ENCODE measurements at places on chromosomes 6 and 20.

GRCh38 chr6:18212231-18212630 lies 52.1 kb downstream of the DEK start:
- no peak for DNase-seq

DNA sequence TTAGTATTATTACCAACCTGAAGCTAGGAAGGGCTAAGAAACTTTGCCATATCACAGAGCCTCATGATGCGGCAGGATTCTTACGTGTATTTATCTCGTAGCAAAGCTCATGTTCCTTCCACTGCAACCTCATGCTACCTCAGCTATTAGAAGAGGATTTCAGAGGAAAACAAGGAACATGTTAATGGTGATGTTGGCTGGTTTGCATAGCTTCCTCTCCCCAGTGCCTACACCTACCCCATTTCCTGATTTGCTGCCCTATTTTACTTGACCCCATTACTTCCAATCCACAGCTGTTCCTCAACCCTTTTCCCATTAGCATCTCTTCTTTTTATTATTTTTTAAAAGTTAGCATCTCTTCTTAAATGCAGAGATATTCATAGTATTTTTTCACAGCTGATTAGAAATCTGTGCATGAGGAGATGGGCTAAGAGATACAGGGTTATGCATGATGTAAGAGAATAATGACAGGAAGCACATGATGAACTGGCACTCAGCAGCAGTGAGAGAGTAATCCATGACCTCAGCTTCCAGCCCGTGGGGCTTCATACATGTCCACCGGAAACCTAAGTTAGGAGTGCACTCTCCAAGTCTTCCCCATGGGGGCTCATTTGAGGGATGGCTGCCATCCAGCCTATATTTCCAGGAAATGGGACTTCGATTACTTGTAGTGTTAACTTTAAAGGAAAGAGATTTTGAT lies 106.1 kb upstream of the ASF1A start:
- DNase-seq, result no peak

GRCh38 chr6:107321793-107322192 lies 137.6 kb downstream of the PDSS2 start:
- DNase-seq, result no peak

- DNase-seq, result no peak
Observed at GRCh38 chr6:169224716-169225115, 28.9 kb downstream of the THBS2 start.

DNA sequence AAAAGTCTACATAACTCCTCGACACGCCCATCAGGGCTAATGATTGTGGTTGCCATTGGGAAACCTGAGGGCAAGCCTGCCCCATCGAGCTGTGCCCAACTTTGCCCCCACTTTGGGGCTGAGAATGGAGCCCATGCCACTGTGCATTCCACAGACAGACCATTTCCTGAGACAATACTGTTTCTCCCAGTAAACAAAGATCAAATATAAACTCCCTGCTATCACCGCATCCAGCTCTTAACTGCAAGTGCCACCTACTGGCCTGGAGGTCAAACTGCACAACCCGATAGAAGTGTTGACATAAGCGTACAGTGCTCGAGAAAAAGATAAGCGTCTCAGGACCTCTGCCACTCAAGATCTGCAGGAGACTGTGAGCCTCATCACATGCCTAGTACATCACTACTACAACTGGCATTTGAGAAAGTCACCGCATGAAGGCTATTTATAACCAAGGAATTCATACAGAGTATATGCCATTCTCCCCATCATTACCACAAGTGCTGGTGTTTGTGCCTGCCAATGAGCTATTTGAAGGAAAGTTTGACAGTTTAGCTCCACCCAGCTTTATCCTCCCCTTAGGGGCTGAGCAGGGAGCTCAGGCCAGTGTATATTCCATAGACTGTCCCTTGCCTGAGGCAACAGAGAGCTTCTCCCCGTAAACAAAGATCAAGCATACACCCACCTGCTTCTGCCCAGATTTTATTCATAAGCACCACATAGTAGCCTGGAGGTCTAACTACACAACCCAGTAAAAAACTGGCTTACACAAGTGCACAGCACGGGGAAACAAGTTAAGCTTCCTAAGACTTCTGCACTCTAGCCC lies 4.5 kb upstream of the DEFB126 start:
- peak; percentile 24 for DNase-seq

- DNase-seq, result no peak
Observed at GRCh38 chr6:144406796-144407195, 121.7 kb downstream of the UTRN start.

GRCh38 chr6:106117579-106117978 lies 31.4 kb downstream of the PRDM1 start:
- DNase-seq, result no peak

DNA sequence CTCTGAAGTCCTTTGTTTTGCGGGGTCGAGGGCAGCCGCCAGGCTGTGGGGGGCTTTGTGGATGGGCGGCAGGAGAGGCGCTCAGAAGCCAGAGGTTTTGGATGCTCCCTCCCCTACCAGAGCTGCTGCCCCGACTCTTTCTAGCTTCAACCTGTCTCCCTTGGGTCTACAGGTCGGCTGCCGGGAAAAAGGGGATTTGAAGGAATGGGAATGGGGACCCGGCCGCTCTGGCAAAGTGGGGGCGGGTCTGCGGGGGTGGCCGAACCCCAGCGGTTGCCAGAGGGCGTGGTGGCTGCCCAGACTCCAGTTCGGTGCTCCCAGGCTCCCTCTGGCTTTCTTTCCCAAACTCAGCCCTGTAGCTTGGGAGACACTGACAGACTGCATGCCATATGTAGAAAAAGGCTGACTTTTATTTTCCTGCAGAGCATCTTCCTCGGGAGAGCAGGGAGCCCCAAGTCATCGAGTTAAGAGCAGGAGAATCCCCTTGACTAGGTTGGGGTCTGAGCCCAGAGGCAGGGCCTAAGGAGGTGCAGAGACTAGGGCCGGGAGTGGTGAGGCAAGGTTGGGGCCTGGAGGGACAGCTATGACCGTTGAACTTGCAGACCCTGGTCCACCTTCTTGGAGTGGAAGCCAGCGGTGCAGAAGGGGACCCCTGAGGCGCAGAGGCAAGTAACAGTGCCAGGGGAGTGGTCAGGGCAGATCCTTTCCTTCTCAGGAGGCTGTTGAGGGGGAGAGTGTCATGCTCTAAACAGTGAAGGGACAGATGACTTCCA lies 1.4 kb upstream of the PPP1R18 start:
- no peak for DNase-seq

DNA sequence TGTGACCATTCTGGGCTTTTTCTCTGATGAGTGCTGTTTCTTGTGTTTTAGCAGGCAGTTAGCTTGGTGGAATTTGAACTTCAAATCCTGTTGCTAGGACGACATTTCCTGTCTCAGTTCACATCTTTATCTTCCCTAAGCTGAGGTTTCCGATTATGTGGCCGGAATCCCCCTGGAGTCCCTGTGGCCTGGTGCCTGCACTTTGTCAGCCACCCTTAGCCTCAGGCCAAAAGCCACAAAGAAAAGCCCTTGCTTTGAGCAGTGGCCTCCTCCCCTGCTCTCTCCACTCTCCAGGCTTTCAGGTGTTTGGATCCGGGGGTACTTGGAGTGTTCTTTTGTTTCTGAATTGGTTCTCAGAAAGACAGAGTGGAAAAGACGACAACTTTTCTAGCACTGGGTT lies 59.9 kb upstream of the PMEPA1 start:
- DNase-seq, result no peak

DNA sequence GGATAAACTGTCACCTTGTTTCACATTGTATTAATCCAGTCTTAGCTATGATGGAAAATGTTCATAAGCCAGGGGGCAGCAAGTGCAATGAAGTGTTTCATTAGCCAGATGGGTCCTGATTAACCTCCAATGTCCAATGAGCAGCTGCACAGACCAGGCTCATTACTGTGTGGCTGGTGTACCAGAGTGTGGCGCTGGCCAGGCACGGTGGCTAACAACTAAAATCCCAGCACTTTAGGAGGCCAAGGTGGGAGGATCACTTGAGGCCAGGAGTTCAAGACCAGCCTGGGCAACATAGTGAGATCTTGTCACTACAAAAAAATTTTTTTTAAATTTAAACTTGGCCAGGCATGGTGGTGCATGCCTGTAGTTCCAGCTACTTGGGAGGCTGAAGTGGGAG lies 201.7 kb upstream of the FOXQ1 start:
- DNase-seq, result no peak

- DNase-seq, result no peak
Observed at GRCh38 chr20:45336530-45337366, 11.5 kb downstream of the SDC4 start.

GRCh38 chr6:132270726-132271402 lies 130.4 kb downstream of the MOXD1 start:
- no peak for DNase-seq

GRCh38 chr6:66771626-66772025 lies 1064.6 kb upstream of the EYS start:
- no peak for DNase-seq

- DNase-seq, result peak; percentile 49
Observed at GRCh38 chr20:17316316-17317038, 89.6 kb downstream of the PCSK2 start.

GRCh38 chr6:63764318-63764916 lies 128.8 kb downstream of the PHF3 start:
- peak; percentile 52 for DNase-seq

- no peak for DNase-seq
Observed at GRCh38 chr6:88749849-88750248, 213.6 kb downstream of the RNGTT start.

GRCh38 chr20:25461786-25462545 lies 54.5 kb downstream of the GINS1 start:
- no peak for DNase-seq

DNA sequence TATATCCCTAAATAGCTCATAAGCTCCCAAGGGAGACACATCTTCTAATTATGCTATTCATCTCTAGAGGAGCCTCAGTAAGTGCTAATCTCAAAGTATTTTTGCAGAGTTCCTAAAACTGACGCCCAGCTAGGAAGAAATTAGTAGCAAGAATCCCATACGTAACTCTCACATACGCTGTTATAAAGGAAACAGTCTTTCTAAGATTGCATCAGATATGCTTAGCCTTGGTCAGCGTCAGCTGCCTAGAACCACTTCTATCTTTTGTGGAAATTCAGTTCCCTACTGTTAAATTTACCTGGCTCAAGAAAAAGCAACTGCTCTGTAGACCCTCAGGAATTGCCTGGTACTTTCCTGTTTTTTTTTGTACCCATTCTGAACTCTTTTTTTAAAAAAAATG lies 13.6 kb downstream of the RIPOR2 start:
- no peak for DNase-seq

- no peak for DNase-seq
Observed at GRCh38 chr20:34369265-34369664, 6.2 kb downstream of the ITCH start.

GRCh38 chr6:6407071-6407741 lies 86.7 kb upstream of the F13A1 start:
- no peak for DNase-seq

GRCh38 chr20:19672498-19672897 lies 85.6 kb upstream of the RIN2 start:
- DNase-seq, result no peak

DNA sequence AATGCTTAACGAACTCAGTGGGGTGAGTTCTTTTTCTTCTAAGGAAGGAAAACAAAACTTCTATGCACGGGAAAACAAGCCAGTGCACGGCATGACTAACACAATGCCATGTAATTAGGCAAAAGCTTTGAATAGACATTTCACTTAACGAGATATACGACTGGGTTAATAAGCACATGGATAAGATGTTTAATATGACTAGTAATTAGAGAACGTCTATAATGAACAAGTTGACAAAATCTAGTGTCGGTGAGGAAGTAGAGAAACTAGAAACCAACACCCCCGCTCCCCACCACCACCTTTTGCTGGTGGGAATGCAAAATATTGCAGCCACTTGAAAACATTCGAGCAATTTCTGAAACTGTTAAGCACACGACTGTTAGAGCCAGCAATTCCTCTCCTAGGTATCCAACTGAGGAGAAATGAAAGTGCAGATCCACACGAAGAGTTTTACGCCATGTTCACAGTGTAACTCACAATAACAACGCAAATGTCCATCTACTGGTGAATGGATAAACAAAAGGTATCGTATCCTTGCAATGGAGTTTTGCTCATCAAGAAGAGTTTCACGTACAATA lies 644.9 kb upstream of the AGPAT4 start:
- DNase-seq, result no peak

DNA sequence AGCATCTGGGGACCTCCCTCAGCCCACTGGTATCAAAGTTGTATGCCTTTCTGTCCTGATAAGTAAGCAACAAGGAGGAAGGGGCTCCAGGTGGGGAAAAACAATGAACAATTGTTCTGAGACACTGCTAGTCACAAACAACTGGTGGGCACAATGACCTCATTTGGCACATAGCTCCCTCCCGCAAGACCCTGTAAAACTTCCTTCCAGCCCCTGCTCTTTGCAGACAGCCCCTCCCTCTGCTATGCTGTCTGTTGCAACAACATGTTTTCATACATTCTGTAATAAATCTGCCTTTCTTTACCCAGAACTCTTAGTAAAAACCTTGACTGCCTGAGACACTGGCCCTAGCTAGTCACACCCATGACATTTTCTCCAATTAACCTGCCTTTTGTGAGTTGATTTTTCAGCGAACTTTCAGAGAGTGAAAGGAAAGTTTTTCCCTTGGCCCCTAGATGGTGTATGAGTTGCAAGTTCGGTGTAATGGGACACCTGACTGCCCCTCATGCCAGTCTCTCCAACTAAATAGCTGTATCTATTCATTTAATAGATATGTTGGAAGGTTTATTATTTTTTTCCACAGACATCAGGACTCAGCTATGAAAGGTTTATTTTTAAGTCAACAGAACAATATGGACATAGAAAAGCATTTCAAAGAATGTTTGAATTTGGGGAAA lies 142.3 kb upstream of the SLC22A16 start:
- no peak for DNase-seq

DNA sequence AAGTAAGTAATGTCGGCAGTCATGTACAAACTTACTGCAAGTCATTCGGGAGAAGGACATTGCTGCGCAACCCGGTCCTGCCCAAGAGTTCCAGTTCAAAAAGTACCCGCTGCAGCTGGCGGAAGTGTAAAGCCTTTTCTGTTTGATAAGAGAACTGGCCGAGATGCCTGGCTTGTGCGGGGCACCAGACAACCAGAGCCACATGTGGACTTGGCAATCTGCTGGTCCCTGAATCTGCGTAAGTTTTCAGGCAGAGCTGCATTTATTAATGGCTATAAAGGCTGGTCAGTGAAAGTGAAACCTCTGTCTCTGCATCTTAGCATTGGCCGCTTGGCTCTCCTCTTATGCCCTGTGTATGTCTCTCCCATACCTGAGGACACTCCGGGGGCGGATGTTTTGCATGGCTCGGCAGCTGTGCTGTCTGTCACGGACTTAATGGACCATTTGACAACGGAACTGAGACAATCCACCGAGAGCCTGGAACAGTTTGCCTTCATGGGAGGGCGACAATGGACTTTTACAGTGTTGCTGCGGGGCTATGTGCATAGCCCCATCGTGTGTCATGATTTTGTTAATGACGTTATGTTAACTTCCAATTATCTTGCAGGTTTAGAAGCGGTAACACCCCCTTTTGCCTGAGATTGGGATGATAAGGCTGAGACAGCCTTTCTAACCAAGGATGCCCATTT lies 19.8 kb upstream of the RGS17 start:
- no peak for DNase-seq

GRCh38 chr6:88867841-88868731 lies 95.3 kb downstream of the RNGTT start:
- DNase-seq, result no peak

All from NCI-H446 (cell line).